ENCODE measurements at places on chromosomes 4 and X.

- no peak for DNase-seq
Measured at GRCh38 chrX:125150231-125150630, 169.4 kb upstream of the TEX13C start.

GRCh38 chr4:1984406-1985191, 24.2 kb downstream of the NELFA start:
- DNase-seq: no peak

DNA sequence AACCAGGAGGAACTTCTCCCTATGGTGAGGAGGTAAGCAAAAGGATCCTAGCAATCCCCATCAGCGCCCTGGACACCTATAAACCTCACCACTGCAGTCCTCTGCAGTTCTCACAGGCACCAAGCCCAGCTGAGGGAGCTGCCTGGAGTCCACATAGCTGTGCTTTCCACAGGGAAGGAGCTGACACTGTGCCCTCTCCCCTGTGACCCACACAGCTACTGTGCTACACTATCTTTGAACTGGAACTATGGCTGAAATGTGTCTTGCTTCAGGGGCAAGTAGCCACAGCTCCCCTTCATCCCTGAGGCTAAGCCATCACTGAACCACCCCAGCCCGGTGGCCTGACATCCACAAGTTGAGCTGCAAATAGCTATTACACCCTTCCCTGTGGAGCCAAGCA, 208.5 kb upstream of the RPL34 start:
- DNase-seq: no peak

- DNase-seq: no peak
Measured at GRCh38 chr4:47374477-47374876, 89.0 kb downstream of the COMMD8 start.

GRCh38 chrX:42751573-42751972, 26.4 kb downstream of the PPP1R2C start:
- no peak for DNase-seq

GRCh38 chr4:129377131-129377845, 281.3 kb downstream of the C4orf33 start:
- no peak for DNase-seq

DNA sequence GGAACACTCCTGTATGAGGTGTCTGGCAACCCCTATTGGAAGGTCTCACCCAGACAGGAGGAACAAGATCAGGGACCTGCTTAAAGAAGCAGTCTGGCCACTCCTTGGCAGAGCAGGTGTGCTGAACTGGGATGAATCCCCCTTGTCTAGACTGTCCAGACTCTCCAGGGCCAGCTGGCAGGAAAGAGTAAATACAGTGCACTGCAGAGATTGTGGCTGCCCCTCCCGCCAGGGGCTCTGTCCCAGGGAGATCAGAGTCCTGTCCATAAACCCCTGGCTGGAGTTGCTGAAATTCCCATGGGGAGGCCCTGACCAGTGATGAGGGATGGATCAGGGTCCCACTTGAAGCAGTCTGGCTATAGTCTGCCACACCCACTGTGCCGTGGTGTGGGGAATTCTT, 17.7 kb downstream of the STPG2 start:
- no peak for DNase-seq

- no peak for DNase-seq
Measured at GRCh38 chr4:896216-896615, 35.9 kb downstream of the GAK start.

GRCh38 chr4:38872620-38873019, 5.0 kb downstream of the FAM114A1 start:
- DNase-seq: no peak

DNA sequence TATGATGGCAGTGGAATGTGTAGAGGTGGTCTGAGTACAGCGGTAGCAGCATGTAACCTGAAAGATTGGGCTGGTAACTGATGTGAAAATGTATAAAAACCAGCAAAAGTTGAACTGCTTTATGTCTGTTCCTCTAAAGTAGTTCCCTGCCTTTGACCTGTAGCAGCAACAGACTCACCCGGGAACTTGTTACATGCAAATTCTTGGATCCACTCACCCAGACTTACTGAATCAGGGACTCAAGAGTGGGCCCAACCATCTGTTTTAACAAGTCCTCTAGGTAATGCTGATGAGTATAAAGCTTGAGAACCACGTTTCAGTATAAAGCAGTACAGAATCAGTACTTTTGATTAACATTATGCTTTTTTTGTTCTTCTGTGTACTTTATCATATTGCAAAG, 84.7 kb downstream of the RAP1GDS1 start:
- no peak for DNase-seq

DNA sequence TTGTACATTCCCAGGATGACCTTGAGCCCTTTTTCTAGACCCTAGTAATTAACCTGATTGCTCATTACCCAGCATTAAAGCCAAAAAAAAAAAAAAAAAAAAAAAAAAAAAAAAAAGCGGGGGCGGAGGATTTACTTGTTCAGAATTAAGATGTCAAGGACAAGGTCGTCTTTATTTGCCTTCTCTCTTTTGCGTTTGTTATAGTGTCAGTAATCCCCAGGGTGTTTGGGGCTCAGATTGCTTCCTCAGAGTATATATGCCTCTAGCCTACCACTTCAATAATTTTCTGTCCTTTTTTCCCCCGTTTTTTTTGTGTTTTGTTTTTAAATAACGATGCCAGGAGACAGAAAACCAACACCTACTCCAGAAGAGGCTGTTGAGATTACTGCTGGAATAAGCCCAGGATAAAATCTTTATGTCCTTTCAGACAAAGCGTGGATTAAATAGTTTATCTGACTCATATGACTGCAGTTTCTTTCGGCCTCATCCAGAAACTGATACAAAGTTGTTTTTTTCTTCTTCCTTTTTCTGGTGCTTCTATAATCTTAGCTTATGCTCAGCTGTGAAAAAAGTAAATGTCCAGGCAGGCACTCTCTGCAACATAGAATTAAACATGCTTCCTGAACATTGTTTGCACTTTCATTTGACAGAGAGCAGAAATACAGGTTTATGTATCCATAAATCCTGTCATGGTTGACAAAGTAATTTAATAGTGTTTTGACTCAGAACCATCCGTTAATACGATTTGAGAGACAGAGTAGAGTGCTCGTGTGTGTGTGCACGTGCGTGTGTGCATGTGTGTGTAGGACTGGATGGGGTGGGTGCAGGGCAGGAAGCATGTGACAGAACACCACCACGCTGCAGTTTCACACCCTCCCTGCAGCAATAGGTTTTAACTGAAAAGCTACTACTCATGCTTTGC, 138.6 kb downstream of the AFF1 start:
- DNase-seq: peak; percentile 20

DNA sequence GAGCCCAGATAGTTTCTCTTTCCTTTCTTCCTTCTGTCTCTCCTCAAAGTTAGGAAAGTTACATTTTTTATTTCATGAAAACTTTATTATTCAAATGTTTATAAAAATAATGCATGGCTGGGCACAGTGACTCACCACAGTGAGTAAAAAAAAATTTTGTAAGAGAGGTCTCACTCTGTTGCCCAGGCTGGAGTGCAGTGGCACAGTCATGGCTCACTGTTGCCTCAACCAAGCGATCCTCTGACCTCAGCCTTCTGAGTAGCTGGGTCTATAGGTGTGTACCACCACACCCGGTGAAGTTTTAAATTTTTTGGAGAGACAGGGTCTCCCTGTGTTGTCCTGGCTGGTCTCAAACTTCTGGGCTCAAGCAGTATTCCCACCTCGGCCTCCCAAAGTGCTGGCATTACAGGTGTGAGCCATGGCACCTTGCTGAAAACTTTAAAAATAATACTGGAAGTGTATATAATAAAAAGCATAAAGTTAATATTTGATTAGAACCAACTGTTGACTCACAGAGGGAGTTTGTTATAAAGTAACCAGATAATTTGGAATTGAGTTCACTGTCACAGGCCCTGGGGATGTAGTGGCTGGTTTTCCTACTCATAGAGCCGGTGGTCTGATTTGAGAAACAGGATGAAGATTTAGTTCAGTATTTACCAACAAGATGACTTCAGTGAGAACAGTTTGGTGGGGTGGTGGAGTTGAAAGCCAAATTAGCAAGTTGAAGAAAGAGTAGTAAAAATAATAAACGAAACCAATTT, 18.0 kb downstream of the CMC4 start:
- DNase-seq: no peak

- no peak for DNase-seq
Measured at GRCh38 chrX:29172880-29173279, 585.6 kb downstream of the IL1RAPL1 start.

GRCh38 chrX:136906921-136907510, 26.5 kb upstream of the RBMX start:
- no peak for DNase-seq

- no peak for DNase-seq
Measured at GRCh38 chrX:100659431-100660137, 15.6 kb downstream of the SRPX2 start.

DNA sequence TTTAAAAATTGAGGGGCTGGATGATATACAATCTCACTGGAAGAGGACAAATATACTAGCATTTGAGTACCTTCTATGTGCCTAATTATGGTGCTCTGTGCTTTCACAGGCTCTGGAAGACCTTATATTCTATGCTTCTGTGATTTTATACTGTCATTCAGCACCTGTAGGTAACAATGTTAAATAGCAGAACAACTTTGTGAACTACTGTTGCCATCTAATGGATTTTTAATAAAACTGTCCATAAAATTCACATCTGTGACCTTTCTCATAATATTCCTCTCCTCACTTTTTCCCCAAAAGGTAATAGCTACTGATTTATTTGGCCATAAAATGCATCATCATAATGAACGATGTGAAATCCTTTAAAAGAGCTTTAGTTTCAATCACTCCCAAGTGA, 21.9 kb downstream of the POU3F4 start:
- no peak for DNase-seq

DNA sequence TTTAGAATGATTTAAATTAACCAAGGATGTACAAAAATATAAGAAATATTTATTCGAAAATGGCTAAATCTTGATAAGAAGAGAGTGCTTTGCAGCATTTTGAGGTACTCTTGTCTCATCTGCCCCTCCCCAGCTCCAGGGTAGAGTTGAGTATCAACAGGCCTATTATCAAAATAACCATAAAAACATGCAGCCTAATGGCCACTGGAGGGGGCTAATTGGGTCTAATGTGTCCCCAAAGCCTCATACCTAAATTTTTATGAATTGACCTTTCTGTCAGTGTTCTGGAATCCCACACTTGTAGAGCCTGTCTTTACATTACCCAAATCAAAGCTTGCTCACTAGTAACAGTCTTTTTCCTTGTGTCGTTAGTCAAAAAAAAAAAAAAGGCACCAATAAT, 544.9 kb upstream of the CPXCR1 start:
- no peak for DNase-seq

DNA sequence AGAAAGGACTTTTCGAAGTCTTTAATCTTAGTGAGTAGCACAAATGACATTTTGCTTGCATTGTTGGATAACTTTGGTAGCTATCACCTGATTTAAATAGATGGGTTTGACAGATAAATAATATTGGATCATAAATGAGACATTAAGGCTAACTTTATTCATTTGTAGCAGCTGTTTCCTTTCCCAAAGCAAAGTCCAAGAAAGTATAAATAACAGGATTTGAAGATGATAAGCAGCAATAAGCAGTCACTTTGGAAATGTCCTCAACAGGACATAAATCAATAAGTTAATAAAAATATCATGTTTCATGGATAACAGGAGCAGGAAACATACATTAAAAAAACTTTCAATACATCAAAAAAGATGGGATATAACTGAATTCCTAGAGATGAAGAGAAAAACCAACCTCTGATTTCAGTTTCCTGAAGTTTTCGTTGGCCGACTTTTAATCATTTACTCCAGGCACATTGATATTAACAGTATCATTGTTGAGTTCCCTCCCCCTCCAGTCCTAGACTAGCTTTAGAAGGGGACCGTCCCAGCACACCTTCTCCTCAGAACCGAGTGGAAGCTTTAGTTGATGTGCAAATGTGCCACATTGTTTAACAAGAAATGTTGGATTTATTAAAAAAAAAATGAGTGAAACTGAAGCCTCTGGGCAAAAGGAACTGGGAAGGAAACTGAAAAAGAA, 169.9 kb upstream of the AGA start:
- DNase-seq: no peak

DNA sequence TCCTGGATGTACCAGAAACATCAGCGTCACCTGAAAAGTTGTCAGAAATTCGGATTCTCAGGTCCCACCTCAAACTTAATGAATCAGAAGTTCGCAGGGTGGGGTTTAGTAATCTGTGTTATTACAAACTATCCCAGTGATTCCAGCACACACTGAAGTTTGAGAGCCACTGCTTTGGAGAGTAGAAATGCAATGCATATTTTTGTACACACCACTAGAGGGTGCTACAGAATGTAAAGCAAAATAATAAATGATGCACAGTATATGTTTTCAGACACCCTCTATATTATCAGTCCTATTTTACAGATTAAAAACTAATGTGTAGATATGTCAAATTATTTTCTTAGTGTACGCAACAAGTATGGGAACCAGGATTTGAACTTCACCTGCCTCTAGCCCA, 2.4 kb upstream of the MORF4L2 start:
- no peak for DNase-seq

DNA sequence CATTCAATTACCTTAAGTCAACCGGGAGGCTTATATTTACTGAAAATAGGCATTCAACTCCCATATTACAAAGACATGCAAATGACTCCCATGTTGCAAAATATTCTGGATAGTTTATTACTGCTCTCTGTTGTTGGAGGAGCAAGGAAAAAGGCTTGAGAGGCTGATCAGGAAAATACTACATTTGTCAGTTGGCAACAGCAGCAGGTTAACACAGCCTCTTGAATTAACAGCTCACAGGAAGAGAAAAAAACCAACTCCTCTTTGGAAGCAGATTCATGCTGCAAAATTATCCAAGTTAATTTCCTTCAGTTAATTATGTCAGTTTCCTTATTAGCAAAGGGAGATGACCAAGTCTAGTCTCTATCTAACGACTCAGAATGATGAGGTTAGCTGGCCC, 238.9 kb downstream of the MAML3 start:
- no peak for DNase-seq

- DNase-seq: no peak
Measured at GRCh38 chrX:136660896-136661295, 12.9 kb downstream of the CD40LG start.

- DNase-seq: no peak
Measured at GRCh38 chr4:139368998-139369397, 66.7 kb upstream of the NDUFC1 start.

DNA sequence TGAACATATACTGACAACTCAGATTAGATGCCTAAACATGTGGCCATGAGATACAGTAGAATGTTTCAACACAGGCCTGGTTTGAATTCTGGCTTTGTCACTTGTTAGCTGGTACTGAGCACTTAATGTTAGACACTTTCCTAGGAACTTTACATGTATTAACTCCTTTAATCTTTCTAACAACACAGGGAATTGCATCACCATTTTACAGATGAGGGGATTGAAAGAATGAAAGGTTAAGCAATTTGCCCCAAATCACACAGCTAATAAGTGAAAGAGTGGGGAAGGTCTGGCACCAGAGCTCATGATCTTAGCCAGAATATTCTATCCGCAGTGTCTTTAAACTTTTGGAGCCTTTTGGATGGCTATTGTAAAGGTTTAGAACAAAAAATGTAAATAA, 95.9 kb downstream of the NYX start:
- DNase-seq: no peak

DNA sequence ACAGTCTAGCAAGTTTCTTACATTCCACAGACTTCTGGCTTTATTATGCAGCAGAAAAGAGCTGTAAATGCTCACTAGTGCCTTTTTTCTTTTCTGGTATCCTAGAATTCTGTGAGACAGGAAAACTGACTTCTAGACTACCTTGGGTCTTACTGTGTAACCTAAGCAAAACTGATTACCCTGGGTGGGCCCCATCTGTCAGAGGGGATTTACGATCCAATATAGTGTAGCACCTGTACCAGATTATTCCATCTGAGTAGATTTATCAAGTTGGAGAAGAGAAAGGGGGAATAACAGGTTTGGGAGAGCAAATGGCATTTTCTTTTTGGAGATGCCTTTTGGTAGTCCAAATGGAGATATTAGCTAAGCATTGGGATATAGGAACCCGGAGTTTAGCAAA, 46.7 kb downstream of the FSTL5 start:
- DNase-seq: no peak
